ENCODE measurements at places on chromosomes 7 and 10.
A peak's percentile ranks its signal among the peaks of the same experiment; 100 is the strongest.

DNA sequence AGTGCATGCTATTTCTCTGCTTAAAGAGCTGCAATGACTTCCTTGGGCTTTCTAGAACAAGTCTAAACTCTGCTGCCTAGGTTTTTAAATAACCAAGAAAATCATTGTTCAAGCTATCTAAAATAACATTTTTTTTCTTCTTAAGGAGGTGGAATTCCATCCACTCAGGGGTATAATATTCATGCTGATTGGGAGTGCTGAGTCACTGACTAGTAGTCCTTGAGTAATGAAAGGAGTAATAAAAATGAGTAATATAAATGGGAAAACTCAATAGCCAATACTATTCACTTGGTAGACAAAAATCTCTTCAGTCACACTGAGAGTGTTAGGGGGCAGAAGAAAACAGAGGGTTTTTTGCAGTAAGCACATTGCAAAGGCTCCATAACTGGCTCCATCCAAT, 72.0 kb downstream of the GFRA1 start:
- DNase-seq, result no peak

DNA sequence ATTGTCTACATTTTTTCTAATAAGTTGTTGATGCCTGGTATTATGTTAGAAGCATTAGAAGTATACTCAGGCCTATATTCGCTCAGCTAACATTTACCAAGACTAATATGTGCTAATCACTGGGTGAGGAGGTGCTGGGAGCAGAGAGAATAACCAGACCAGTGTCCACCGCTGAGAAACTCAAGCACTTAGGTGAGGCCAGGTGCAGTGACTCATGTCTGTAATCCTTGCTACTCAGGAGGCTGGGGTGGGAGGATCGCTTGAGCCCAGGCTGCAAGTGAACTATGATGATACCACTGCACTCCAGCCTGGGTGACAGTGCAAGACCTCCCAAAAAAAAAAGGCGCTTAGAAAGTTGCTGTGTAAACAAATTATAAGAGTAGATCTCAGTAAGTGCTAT, 182.2 kb upstream of the AOAH start:
- no peak for DNase-seq

- no peak for DNase-seq
These were observed 8.2 kb downstream of the AGFG2 start for GRCh38 chr7:100546926-100547800.

DNA sequence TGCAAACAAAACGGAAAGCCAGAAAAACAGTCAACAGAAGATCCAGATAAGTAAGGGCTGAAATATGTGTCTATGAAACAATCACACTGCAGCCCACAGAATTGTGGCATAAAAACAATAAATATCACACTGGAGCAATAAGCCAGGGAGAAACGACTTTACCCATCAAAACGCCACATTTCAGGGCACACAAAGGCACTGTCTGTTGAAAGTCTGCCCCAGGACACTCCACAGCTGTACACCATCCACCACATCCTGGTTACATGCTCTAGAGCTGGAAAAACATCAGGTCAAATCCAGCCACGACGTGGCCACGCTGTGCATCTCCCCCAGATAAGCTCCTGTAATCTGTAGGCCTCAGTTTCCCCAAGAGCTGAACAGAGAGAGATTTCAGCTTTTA, 88.7 kb downstream of the COBL start:
- no peak for DNase-seq

GRCh38 chr7:44637788-44638594, 31.6 kb downstream of the OGDH start:
- peak; percentile 70 for DNase-seq

DNA sequence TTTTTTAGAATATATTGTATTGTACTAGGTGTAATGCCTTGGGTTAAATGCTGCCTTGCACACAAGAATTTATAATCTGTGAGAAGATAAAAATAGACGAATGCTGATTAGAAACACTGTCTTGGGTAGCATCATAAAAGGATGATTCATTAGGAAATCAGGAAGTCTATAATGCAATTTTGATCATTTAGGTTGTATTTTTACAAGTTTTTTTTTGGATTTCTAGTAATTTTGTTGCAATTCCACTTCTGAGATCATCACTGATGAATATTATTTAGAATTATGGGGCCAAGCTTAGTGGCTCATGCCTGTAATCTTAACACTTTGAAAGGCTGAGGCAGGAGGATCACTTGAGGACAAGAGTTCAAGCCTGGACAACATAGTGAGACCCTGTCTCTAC, 29.6 kb downstream of the WBP1L start:
- no peak for DNase-seq

DNA sequence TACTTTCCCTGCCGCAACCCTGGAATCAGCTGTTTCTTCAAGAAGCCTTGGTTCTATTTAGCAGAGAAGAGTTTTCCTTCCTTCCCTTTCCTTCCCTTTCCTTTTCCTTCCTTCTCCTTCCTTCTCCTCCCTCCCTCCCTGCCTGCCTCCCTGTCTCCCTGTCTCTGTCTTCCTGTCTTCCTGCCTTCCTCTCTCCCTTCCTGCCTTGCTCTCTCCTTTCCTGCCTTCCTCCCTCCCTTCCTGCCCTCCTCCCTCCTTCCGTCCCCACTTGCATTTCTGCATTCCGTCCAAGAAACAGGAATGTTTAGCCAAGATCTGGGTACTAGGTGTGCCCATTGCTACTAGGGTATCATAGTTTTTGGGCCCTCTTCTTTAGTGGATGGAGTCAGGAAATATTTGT, 21.9 kb downstream of the SND1 start:
- DNase-seq, result no peak

GRCh38 chr10:11396311-11396955, 215.0 kb downstream of the USP6NL start:
- DNase-seq, result no peak

GRCh38 chr10:34884272-34884952, 69.3 kb upstream of the PARD3 start:
- no peak for DNase-seq

DNA sequence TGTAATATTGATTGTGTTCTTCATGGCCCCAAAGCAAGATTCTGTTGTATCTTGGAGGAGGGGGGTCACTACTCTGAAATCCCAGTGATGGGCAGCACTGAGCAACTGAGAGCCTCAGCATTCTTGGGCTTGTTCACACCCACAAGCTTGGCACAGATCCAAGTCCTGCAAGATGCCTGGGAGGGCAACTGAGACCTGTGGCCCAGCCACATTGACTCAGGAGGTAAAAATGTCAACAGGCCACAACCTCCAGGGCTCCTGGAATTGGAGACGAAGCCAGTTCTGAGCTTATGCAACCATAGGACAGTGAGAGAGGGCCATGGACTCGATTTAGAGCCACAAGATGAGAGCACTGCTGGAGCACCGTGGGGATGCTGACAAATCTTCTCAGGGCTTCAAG, 3.1 kb upstream of the DOCK1 start:
- peak; percentile 62 for DNase-seq

DNA sequence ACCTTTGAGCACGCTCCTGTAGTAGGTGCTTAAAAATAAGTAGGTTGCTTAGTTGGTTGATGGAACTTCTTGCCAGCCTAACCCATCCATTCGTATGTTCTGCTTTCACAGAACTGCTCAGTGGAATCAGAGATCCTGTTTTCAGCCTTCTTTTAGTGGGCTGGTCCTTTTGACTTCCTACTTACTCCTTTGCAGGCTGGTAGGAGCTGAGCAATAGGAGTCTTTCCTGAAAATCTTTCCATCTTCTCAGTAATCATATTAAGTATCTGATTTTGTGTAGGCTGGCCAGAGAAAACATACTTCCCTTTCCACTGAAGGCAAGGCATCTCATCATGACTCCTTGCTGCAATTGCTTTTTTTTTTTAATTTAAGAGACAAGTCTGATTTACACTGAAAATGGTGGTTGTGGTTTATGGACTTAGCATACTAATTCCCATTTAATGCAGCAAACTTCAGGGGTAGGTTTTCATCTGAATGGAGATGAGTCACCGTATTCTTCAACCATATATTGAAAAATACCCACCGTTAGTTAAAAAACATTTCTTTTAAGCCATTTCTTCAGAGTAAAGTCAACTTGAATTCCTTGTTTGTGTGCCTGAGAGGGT, 208.0 kb downstream of the ZNF365 start:
- no peak for DNase-seq

DNA sequence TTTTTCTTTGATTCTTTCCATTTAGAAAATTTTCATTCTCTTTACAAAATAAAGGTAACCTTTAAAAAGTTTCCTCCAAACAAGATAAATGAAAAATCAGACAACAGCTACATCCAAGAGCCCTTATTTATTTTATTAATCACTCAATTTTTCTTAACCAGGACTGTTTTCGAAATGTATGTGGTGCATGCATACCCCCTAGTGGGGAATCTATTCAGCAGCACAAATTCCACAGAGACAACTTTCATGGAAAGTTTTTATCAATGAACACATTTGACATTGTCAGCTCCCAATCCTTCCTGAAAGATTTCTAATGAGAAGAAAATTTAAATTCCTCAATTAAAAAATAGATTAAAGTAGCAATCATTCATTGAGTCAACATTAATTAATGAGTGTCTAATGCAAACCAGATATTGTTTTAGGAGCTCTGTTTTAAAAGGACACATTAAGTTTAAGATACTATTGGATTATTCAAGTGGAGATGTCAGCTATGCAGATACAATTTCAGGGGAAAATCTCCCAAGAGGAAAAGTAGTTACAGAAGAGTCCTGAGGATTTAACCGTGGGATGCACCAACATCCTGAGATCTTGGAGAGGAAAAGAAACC, 5.2 kb upstream of the HTR7 start:
- no peak for DNase-seq

DNA sequence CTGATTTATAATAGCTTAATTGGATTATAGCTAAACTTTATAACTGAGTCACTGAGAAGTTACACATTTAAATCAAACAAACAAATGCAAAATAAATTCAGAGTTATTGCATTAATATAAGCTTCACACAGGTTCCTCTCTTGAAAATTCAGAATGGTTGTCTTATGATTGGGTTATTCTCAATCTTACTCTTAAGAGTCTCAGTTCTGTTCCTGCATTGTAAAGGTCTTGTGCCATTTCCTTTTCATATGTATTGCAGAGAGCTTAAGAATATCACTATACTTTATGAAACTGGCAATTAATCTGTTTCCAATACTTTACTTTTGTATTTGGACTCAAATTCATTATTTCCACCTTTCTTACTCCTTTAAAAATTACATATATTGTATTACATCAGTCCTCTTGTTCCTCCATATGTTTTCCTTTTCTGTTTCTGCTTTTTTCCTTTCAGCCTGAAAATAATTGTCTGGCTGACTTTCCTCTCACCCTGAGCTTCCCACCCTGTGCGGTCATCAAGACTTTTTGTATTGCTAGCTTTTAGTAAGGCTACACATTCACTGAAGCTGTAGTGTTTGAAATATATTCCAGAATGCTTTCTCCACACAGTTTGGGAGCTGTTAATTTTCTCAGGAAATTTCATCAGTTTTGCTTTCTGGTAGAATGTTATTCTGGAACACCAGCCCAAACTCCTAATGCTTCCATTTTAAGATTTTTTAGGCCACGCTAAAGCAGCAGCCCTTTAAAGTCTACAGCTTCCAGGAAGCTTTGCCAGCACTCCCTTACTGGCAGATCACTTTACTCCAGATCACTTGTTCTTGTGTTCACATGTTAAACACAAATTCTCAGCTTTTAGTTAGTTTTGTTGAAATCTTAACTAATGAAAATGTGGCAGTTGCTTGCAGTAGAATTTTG, 139.4 kb downstream of the KCND2 start:
- no peak for DNase-seq

- no peak for DNase-seq
These were observed 334.3 kb downstream of the LRMDA start for GRCh38 chr10:75765789-75766096.

DNA sequence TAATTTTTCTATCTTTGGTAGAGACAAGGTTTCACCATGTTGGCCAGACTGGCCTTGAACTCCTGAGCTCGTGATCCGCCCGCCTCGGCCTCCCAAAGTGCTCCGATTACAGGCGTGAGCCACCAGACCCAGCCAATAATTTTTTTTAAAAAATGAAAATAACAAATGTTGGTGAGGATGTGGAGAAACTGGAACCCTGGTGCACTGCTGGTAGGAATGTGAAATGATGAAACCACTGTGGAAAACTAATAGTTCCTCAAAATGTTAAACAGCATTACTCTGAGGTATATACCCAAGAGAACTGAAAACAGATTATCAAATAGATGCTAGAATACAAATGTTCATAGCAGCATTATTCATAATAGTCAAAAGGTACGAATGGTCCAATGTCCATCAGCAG, 23.0 kb upstream of the YWHAG start:
- DNase-seq, result no peak

GRCh38 chr10:5609952-5610616, 56.3 kb downstream of the ASB13 start:
- DNase-seq, result no peak

- no peak for DNase-seq
These were observed 187.1 kb downstream of the DNAJB6 start for GRCh38 chr7:157523766-157524421.

- no peak for DNase-seq
These were observed 26.5 kb upstream of the PRKAG2 start for GRCh38 chr7:151903249-151904032.

DNA sequence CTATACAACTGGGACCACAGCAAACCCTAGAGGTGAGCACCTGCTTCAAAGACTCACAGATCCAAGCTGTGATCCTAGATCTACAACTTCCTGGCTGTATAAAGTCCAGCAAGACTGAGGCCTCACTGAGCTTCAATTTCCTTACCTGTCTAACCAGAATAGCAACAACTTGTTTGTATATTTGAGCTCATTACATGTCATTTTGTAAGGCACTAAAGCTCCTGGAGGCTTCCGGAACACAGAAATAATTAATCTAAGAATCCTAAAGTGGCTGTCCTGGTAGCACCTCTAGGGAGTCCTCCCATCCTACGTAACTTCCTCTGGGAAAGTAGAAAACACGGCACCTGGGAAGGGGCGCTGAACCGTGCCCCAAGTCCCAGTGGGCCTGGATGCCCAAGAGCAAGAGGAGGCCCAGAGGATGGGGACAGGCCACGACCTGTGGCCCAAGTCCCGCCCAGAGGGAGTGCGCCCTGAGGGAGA, 39.4 kb downstream of the HK1 start:
- DNase-seq, result no peak

GRCh38 chr7:664997-665735, 61.3 kb upstream of the DNAAF5 start:
- DNase-seq, result no peak

- DNase-seq, result no peak
These were observed 25.3 kb upstream of the DNAAF5 start for GRCh38 chr7:701086-701671.
